ENCODE measurements at places on chromosomes 7 and 10.

DNA sequence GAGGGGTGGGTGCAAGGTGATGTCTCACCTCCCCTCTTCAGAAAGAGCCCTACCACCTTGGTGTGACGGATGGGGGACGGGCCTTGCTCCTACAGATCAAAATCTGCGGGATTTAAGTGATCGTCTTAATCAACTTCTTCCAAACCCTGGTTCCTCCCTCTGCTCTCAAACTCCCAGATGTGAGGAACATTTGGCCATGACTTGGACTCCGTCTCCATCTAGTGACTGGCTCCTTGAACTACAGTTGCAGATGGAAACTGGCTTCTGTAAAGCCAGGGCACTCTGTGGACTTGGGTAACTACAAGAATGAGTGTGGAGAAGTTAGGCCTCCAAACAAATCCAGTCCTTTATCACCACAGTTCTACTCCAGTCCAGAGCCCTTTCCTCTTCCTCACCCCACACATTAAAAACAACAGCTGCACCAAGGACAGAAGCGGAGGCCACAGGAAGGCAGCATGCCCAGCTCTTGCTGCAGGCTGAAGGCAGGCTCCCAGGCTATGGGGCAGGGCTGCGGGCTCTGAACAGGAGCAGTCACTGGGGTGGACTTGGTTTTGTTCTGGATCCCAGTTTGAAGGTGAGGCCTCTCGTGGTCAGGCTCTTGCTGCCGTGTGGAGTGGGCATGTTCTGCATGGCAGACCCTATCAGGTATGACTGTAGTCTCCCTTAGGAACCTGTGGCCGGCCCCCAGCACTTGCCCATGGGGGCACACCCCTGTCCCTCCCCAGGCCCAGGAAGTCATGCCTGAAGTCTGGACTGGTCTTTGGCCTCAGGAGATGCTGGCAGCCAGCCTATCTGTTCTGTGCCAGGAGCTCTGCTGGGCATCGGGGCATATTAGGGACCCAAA is 79.4 kb downstream of the VWC2 start:
- DNase-seq, result peak; percentile 63

DNA sequence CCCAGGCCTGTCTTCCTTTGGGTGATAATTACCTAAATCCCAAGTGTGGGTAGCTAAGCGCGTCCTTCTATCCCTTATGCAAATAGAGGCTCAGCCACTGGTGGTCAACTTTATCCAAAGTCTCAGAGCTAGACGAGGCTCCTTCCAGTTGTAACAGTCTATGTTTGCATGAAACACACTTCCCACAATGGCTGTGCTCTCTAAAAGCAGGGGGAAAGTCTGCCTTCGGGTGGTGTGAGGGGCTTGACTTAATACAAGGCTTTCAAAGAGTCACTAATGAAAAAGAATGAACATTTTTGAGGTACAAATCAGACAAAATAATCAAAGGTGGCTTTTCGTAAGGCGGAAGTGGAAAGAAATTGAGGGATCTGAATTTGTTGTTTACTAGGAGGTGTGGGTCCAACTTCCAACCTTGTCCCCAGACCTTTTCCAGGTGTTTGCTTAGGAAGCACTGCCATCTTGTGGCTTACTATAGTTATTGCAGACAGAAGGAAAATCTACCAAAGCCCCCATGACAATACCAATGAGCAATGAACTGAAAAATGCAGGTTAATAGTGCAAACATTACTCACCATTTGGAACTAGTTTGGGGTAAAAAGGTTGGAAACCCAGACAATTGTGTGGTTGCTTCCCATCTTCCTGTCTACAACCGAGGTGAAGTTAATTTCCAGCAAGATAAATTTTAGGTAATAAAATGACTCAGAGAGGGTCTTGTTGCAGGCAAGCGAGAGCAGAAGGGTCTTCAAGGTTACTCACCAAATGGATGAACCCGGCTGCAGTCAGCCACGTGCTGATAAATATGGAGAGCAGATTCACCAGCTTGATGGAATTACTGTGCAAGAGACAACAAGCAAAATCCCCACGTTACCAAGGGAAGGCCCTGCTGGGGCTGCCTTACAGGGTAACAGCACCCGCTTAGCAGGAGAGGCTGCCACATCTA is 525.7 kb downstream of the KCNMA1 start:
- DNase-seq, result peak; percentile 68

- peak; percentile 66 for DNase-seq
Measured at GRCh38 chr7:37211097-37211880, 237.4 kb downstream of the ELMO1 start.

- no peak for DNase-seq
Measured at GRCh38 chr7:103121641-103122040, 27.3 kb downstream of the NAPEPLD start.

DNA sequence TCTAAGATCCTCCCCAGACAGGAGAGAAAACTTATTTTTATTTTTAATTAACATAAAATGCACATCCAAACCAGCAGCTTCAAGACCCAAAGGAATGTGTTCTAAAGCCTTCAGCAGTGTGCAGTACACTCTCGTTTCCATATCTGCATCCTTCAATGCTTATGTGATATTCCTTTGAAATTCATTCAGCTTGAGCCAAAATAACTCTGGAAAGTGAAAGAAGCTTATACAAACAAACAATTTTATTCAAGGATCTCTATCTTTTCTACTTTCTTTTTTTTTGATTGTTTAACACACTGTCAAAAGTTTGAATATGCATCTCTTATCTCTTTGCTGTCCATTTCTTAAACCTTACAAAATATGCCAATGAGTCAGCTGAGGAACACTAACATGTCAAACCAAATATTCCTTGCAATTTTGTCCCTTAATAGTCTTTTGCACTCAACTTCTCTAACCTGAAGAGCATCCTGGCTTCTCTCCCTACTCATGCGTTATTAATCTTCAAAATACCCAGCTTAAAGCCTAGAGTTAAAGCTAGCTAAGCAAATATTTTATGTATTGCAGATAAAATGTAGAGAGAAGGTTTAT is 124.3 kb downstream of the THSD7A start:
- DNase-seq, result no peak

All from bronchial epithelial cell (primary cell).